ENCODE measurements at places on chromosomes 2 and 18.

- DNase-seq, result no peak
Observed at GRCh38 chr2:3462493-3463104, 56.7 kb downstream of the ADI1 start.

GRCh38 chr18:41643427-41643826 lies 311.6 kb upstream of the PIK3C3 start:
- DNase-seq, result no peak

DNA sequence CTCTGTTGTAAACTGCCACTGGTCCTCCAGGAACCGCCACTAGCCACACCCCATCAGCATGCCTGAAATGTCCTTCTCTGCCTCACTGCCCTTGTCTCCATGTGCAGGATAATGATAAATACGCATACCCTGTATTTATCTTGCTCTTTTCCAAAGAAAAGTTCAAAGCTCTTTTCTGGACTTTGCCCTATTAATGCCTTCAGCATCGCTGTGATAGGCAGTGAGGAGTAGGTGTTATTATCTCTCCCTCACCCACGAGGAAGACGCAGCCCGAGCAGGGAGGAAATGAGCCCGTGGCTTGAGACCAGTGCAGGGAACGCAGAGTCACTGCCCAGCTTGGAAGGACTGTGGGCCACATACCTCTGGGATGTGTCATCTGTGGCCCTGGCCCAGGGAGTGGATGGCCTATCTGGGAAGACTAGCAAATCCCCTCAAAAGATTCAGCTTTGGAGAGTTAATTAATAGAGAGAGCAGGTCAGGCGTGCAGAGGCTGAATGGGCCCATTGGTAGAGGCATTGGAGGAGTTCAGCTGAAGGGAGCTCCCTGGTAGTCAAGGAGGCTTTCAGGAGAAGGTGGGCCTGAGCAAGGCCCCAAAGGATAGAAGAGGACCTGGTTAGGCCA lies 39.5 kb upstream of the MCFD2 start:
- peak; percentile 98 for DNase-seq

- no peak for DNase-seq
Observed at GRCh38 chr2:98749066-98749450, 18.1 kb upstream of the MGAT4A start.

GRCh38 chr2:237242091-237242536 lies 156.4 kb downstream of the COPS8 start:
- DNase-seq, result no peak

- peak; percentile 16 for DNase-seq
Observed at GRCh38 chr2:201644001-201644400, 698 bp upstream of the TMEM237 start.

DNA sequence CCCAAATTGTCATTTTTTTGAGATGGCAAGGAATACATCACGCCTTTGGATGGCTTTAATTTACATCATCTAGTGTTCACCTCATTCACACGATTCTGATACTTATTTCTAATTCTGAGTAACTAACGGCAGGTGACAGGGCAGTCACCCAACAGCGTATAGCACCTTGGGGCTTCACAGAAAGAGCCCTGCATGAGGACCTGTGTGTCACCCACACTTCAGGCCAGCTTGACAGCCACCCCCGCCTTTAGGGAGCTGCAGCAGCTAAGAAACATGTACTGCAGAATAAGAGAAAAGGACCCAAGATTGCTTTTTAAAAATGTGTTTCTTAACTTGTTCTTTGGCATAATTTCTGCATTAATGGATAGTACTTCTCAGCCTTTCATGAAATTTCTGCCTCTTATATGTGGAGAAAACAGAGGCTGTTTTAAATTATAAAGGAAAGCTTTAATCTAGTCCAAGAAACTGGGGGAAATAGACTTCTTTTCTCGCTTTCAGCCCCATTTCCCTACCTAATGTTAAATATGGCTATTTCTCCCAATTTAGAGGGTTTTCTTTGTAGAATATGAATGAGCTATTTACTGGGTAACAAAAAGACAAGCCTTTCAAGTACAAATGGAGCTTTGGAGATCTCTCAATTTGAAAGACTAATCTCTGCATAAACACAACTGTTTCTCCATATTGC lies 245.1 kb downstream of the LDLRAD4 start:
- no peak for DNase-seq

- DNase-seq, result no peak
Observed at GRCh38 chr2:174826051-174826450, 61.8 kb upstream of the CHRNA1 start.

- no peak for DNase-seq
Observed at GRCh38 chr2:159148901-159149300, 137.6 kb downstream of the WDSUB1 start.

- DNase-seq, result peak; percentile 77
Observed at GRCh38 chr2:40448476-40449079, 3.3 kb downstream of the SLC8A1 start.

GRCh38 chr18:37663446-37663845 lies 97.8 kb upstream of the CELF4 start:
- DNase-seq, result no peak

- peak; percentile 77 for DNase-seq
Observed at GRCh38 chr2:190838492-190838910, 42.1 kb upstream of the GLS start.
